Nephron progenitor cell (in vitro differentiated cells): ENCODE measurements at places on chromosomes 5 and 9.

DNA sequence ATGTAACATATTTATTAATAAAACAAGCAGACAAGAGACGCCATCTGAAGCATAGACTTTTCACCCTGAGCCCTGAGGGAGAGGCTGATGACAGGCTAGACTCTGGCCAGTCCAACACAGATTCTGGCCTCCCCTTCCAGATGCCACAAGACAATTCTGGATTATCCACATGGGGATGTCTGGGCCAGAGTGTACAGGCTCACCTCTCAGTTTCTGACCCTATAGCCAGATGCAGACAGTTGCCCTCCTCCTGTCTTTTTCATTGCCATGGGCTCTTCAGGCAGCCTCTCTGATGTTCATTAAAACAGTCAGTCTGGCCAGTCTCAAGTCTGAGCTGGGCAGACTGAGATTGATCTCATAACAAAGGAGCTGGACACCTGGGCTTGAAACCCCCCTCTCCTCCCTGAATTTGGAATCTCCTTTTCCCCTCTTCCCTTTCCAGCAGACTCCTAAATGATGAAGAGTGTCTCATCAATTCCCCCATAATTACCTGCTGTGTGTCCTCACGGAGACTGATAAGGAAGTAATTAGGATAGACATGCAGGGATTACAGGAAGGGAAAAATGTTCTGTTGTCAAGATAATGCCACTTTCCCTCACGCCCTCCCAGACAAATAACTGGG lies 89.6 kb downstream of the ASTN2 start:
- no peaks in the 10 kb centered on the region for H3K36me3 ChIP-seq
- H3K27me3 ChIP-seq: peaks cover 22% of the 10 kb centered on the region
- peaks cover 28% of the 10 kb centered on the region for H3K4me1 ChIP-seq

GRCh38 chr9:69569738-69570451 lies 102.3 kb downstream of the APBA1 start:
- H3K36me3 ChIP-seq: no peaks in the 10 kb centered on the region
- H3K4me1 ChIP-seq: peaks cover 12% of the 10 kb centered on the region
- no peak overlapping the region for H3K4me3 ChIP-seq
- H3K27ac ChIP-seq: no peak overlapping the region

DNA sequence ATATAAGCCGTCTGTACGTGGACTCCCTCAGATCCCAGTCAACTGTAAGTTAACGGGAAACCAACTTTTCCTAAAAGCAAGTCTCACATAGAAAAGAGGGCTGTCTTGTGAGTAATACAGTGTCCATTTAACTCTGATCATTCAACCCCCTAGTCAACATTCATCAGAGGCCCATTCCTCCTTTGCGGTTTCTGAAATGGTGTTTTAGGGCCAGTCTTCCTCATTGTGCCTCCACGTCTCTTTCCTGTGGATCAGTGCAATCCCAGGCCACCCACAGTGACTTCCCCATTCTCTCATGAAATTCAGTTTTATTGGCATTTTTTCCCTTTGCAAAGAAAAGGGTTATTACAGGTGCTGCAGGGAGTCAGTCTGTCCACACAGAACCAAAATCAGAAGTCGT lies 261.8 kb downstream of the NR3C1 start:
- no peak for DNase-seq
- H3K4me3 ChIP-seq: no peak overlapping the region
- H3K36me3 ChIP-seq: no peaks in the 10 kb centered on the region
- peaks cover 9% of the 10 kb centered on the region for H3K4me1 ChIP-seq

- peaks cover 20% of the 10 kb centered on the region for H3K4me1 ChIP-seq
- peaks cover 9% of the 10 kb centered on the region for H3K27me3 ChIP-seq
- H3K4me3 ChIP-seq: no peak overlapping the region
- DNase-seq: no peak
- no peaks in the 10 kb centered on the region for H3K36me3 ChIP-seq
These were observed 20.5 kb upstream of the GLRX start for GRCh38 chr5:95842854-95843544.

DNA sequence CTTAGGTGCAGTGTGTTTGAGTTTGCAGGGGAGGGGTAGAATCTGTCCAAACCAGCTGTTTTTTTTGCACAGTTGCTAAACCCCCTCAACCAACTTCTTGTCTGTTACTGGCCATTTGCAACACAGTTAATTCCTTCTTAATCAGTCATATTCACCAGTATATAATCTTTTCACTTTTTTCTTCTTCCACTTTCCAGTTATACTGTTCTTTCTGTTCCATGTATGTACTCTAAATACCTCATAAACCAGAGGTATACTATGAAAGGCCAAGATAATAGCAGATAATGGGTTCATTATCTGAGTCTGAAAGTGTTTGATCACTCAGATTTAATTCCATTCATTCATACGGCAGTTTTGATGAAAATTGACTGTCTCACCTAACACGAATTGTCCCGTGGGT lies 11.1 kb downstream of the SMAD5 start:
- H3K27ac ChIP-seq: no peak overlapping the region
- H3K4me3 ChIP-seq: no peak overlapping the region
- peaks cover 8% of the 10 kb centered on the region for H3K4me1 ChIP-seq
- H3K36me3 ChIP-seq: peaks cover 5% of the 10 kb centered on the region

GRCh38 chr5:167122267-167122666 lies 1169.2 kb upstream of the WWC1 start:
- no peak for DNase-seq
- H3K27me3 ChIP-seq: no peaks in the 10 kb centered on the region
- no peak overlapping the region for H3K27ac ChIP-seq
- no peaks in the 10 kb centered on the region for H3K4me1 ChIP-seq
- H3K4me3 ChIP-seq: no peak overlapping the region

DNA sequence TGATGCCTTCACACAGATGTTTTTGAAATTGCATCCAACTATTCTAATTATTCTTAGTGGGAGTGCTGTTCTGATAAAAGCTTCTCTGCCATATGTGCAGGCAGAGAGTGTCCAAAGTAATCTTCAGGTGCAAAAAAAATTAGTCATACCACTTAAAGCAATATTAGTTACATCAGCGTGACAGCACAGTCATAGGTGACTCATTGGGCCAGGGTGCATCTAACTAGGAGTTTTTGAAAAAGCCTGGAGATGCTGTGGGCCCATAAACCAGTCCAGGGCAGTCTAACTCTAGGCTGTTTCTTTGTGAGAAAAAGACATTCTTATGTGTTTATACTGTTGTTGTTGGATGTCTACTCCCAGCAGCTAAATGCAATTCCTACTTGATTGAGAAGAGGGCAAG lies 33.0 kb upstream of the C6 start:
- no peak overlapping the region for H3K27ac ChIP-seq
- peaks cover 3% of the 10 kb centered on the region for H3K27me3 ChIP-seq
- H3K4me3 ChIP-seq: no peak overlapping the region
- H3K4me1 ChIP-seq: no peaks in the 10 kb centered on the region
- DNase-seq: no peak

- H3K36me3 ChIP-seq: no peaks in the 10 kb centered on the region
- no peak for DNase-seq
- no peak overlapping the region for H3K4me3 ChIP-seq
- no peak overlapping the region for H3K27ac ChIP-seq
- H3K27me3 ChIP-seq: no peaks in the 10 kb centered on the region
These were observed 281.9 kb downstream of the DNAH5 start for GRCh38 chr5:13662626-13663025.

DNA sequence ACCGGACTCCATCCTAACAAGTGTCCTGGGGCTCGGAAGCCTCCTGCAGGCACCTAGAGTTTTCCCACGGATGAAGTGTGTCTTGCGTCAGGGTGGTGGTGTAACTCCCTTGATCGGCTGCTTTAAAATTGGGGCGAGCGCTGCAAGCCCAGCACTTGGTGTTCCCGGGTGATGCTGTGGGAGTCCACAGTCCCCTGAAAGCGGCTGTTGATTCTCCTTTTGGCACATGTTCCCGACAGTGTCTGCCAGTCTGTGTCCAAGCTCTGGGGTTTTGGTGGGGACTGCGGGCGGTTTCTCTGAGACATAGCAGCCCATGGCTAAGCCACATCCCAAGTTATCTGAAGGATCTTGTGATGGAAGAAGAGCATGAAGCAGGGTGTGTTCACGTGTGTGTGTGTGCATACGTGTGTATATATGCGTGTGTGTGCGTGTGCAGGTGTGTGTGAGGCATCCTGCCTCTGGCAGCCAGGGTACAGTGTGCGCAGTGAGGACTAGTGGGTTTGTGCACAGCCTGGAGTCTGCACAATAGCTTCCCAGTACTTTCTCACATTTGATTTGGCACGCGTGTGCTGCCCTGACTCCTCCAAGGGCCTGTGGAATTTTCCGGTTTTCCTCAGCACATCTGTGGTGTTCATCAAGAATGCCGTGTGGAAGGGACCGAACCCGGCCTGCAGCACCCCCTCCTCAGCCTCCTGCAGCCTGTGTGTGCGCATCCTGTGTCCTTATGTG lies 16.9 kb downstream of the SLC25A48 start:
- peaks cover 32% of the 10 kb centered on the region for H3K27me3 ChIP-seq
- no peak for DNase-seq
- no peak overlapping the region for H3K4me3 ChIP-seq
- H3K27ac ChIP-seq: no peak overlapping the region

- no peak overlapping the region for H3K27ac ChIP-seq
- peaks cover 39% of the 10 kb centered on the region for H3K4me1 ChIP-seq
- DNase-seq: no peak
- no peaks in the 10 kb centered on the region for H3K36me3 ChIP-seq
- peak overlapping the region; percentile 78 for H3K4me3 ChIP-seq
These were observed 10.6 kb upstream of the LHX2 start for GRCh38 chr9:124000784-124001457.

- H3K27me3 ChIP-seq: peaks cover 19% of the 10 kb centered on the region
- H3K27ac ChIP-seq: no peak overlapping the region
- H3K36me3 ChIP-seq: no peaks in the 10 kb centered on the region
- H3K4me3 ChIP-seq: no peak overlapping the region
- DNase-seq: no peak
These were observed 7.8 kb downstream of the ITGA2 start for GRCh38 chr5:52996979-52997378.

DNA sequence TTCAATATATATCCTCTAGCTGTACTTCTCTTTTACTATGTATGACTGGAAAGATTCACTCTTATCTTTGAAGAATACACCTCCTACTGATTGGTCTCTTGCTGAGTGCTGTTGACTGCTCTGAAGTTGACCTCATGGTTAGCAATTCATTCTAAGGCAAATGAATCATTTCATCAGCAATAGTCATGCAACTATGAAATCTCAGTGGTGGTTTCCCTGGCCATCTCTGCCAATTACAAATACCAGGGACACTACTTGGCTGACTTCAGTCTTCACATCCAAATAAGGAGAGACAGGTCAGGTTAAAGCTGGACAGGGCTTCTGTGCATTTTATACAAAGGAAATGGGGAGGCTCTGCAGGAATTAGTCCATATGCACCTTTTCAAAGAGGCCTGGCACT lies 333.5 kb upstream of the ACTBL2 start:
- no peaks in the 10 kb centered on the region for H3K4me1 ChIP-seq
- H3K27me3 ChIP-seq: peaks cover 2% of the 10 kb centered on the region
- peaks cover 6% of the 10 kb centered on the region for H3K36me3 ChIP-seq
- H3K27ac ChIP-seq: no peak overlapping the region
- no peak overlapping the region for H3K4me3 ChIP-seq

DNA sequence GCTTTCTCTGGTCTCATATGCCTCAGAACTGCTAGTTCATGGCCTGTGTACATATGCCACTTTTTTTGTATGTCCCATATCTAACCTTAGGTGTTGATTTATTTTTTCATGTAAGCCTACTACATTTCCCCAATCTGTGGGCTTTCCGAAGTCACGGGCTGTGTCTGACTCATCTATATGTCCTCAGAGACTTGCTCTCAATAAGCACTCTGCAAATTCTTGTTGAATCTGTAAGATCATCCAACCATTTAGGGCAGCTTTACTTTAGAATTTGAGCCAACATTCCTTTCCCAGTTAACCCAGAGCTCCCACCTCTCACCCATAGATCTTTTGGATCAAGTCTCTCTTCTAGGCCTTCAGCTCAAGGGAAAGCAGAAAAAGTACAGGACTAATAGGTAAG lies 263.4 kb downstream of the SEC61B start:
- peaks cover 5% of the 10 kb centered on the region for H3K4me1 ChIP-seq
- no peak for DNase-seq
- H3K4me3 ChIP-seq: no peak overlapping the region
- H3K36me3 ChIP-seq: no peaks in the 10 kb centered on the region

DNA sequence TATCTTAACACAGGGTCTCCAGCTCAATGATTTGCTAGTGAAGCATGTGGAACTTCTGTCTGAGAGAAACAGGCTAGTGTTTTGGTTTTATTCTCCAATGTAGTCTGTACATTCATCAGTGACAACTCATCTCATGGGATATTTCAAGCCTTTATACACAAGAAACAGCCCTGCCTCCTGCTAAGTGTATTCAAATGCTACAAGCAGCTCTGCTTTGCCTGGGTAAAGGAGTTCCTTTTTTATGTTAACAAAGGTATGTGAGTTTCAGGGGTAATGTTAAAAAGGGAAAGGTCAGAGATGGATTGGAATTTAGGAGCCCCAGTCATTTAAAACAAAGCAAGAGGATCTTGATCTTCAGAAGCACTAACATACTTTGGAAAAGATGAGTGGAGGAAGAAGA lies 498.7 kb downstream of the ISL1 start:
- H3K27me3 ChIP-seq: peaks cover 11% of the 10 kb centered on the region
- H3K4me3 ChIP-seq: no peak overlapping the region
- no peak for DNase-seq

DNA sequence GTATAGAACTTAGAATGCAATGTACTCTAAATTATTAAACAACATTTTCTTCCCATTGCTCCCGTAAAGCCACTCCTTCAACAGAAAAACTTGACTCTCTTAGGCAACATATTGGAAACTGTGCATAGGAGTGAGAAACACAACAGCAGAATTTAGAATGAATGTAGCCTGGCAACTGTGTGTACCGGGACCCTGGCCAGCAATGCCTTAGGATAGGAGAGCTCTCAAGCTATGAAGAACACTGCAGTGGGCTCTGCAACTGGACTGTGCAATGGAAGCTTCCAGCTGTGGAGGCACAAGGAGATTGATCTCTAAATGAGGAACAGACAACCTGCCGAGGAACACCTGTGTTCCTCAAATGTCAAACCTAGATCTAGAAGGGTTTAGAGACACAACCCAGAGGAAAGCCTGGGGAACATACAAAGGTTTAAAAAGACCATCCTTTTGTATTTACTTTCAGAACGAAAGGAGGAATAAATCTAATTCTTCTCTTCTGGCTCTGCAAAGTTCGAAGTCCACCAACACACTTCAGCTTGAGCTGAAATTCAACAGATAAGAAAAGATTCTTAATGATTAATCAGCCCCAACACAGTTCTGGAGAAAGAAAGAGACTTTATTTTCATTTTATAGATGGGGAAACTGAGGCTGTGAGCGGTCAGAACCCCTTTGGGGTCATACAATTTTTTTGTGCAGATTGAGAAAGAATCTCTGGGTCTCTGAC lies 51.5 kb upstream of the ARL15 start:
- DNase-seq: no peak
- H3K4me3 ChIP-seq: no peak overlapping the region
- H3K36me3 ChIP-seq: no peaks in the 10 kb centered on the region
- peaks cover 10% of the 10 kb centered on the region for H3K4me1 ChIP-seq
- H3K27me3 ChIP-seq: peaks cover 2% of the 10 kb centered on the region
